Right renal pelvis (tissue), 4 donors: ENCODE measurements at places on chromosomes 2 and 18. TPM values are rescaled to one million over a fixed set of nuclear protein-coding genes. Genes with fewer than 3 reads are reported as not detected.

The RAD51AP2 gene
- polyA plus RNA-seq: 0.24 TPM

The KLF7 gene
- 21.5 TPM for polyA plus RNA-seq

The HOXD8 gene
- polyA plus RNA-seq: 231 TPM

The MARCHF4 gene
- polyA plus RNA-seq: 0.16 TPM

DNA sequence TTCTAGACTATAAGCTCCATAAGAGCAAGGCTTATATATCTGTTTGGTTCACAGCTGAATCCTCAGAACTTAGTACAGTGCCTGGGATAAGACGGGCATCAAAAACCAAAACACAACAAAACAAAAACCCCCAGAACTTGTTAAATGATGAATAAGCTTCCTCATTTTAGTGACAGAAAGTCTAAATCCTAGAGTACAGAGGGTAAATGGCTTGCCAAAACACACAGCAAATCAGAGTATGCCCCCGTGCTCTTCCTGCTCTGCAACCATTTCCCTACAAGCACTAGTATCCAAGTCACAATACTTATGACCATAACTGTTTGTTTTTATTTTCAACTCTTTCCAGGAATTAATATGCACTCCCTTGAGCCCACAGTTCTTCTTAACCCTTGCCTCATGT, 10.1 kb downstream of the ZNF521 start:
- DNase-seq: no peak

- DNase-seq: no peak
Observed at GRCh38 chr2:175817221-175817620, 184.8 kb downstream of the LNPK start.

The G6PC2 gene
- polyA plus RNA-seq: 0.16 TPM

DNA sequence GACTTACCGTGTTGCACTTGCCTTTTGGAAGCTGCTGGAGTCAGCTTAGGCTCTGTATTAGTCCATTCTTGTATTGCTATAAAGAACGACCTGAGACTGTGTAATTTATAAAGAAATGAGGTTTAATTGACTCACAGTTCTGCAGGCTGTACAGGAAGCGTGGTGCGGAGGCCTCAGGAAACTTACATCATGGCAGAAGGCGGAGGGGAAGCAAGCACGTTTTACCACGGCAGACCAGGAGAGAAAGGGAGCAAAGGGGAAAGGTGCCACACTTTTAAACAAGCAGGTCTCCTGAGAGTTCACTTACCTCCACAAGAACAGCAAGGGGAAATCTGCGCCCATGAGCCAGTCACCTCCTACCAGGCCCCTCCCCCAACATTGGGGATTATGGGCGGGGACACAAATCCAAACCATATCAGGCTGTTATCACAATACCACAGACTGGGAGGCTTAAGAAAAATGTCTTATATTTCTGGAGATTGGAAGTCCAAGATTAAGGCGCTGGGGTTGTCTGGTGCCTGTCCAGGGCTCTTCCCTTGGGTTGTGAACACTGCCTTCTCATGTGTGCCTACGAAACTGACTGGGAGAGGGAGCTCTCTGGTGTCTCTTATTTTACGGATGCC, 3.6 kb upstream of the D2HGDH start:
- DNase-seq: no peak

DNA sequence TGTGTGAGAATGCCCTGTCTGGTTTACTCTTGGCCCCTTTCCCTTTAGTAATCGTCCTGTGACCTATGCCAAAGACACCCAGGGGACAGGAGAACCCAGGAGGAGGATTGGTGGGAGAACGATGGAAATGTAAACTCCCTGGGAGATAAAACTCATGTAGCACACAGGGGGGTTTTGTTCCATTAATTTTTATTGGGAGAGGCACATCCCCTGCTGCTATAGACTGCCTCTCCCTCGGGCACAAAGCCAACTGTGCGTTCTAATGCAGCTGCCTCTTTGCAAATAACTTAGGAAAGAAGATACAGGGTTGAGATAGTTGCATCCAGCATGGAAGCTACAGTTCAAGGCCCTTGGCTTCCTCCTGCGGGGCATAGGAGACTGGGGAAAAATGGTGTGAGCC, 489.6 kb downstream of the SLC4A3 start:
- peak; percentile 20 for DNase-seq

GRCh38 chr2:15298770-15299169, 262.4 kb downstream of the NBAS start:
- no peak for DNase-seq

The SERPINB8 gene
- 4.6 TPM for polyA plus RNA-seq

The HES6 gene
- 5.6 TPM for polyA plus RNA-seq

The RIT2 gene
- polyA plus RNA-seq: not detected

The DCAF17 gene
- 30.1 TPM for polyA plus RNA-seq

DNA sequence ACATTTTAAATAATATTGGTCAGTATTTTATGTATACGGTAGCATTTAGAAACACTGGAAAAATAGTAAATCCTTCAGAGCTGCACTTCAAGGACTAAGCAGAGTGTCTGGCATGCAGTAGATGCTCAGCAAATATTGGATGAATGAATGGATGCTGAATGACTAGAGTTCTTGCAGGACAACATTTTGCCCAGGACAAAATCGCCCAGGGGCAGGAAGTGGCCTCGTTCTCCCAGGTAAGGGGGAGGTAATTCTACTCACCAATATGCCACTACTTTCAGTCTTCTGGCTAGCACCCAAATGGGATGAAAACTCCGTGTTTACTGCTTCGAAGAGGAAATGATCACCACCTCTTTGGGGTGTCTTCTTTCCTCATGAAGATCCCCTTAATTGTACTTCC, 4.0 kb upstream of the DGUOK start:
- DNase-seq: no peak

DNA sequence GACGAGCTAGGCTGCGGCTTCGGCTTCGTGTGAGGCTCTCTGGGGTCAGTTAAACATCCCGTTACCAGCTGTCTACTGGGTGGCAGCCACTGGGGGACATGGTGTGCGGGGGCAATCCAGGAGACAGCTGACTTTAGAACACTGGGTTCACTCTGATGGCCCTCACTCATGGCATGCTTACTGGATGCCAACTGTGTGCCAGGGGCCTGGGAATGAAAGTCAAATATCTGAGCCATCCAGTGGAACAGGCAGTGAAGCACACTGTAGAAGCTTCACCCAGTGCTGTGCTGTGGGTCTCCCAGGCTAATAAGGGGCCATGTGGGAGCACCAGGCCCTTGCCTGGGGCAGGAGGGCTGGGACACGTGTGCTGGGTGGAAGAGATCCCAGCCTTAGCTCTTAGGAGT, 48.3 kb downstream of the GLI2 start:
- no peak for DNase-seq

- DNase-seq: peak; percentile 51
Observed at GRCh38 chr2:127859712-127860085, 1.7 kb upstream of the POLR2D start.

The ACOXL gene
- polyA plus RNA-seq: 0.45 TPM

The SERPINB13 gene
- 0.01 TPM for polyA plus RNA-seq

DNA sequence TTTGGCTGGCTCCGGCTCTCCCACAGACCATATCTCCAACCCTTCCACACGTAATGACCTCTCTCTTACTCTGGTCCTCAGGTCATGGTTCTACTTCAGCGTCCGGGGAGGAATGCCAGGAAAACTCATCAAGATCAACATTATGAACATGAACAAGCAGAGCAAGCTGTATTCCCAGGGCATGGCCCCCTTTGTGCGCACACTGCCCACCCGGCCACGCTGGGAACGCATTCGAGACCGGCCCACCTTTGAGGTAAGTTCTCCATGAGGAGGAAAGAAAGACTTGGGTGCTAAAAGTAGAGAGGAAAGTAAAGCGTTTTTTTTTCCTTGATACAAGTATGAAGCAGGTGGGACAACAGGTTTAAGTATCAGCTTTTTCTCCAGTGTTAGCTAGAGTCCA, 1.9 kb downstream of the AGBL5 start:
- no peak for DNase-seq

The COL5A2 gene
- 163 TPM for polyA plus RNA-seq

GRCh38 chr2:7377916-7378569, 460.8 kb downstream of the RNF144A start:
- peak; percentile 25 for DNase-seq

- DNase-seq: no peak
Observed at GRCh38 chr2:71617266-71617665, 163.9 kb downstream of the DYSF start.

The HOXD3 gene
- polyA plus RNA-seq: 30.0 TPM

- DNase-seq: no peak
Observed at GRCh38 chr2:145743011-145743410, 1223.1 kb upstream of the ZEB2 start.

The PAIP2B gene
- polyA plus RNA-seq: 18.0 TPM

- DNase-seq: no peak
Observed at GRCh38 chr2:22283436-22283835, 1101.5 kb upstream of the KLHL29 start.

DNA sequence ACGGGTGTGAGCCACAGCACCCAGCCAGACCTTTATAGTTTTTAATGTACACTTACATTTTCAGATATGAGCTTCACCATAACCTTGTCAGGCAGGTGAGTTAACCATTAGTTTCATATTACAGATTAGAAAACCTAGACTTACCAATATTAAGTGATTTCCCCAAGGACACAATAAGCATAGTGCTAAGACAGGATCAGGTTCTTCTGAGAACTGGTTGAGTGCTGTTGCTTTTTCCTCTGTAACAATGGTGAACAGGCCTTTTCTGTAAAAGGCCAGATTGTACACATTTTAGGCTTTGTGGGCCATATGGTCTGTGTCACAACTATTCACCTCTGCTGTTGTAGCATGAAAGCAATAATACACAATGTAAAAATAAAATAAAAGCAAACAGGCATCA, 332.0 kb downstream of the PIK3C3 start:
- DNase-seq: no peak

GRCh38 chr2:117645458-117645857, 169.0 kb upstream of the DDX18 start:
- no peak for DNase-seq

- no peak for DNase-seq
Observed at GRCh38 chr2:165804719-165805118, 10.7 kb upstream of the GALNT3 start.

- no peak for DNase-seq
Observed at GRCh38 chr2:218720048-218721041, 9.7 kb downstream of the TTLL4 start.

GRCh38 chr2:234290671-234291070, 206.2 kb downstream of the ARL4C start:
- no peak for DNase-seq

The CNDP2 gene
- polyA plus RNA-seq: 278 TPM

The SALL3 gene
- 11.6 TPM for polyA plus RNA-seq

- no peak for DNase-seq
Observed at GRCh38 chr2:219521066-219521880, 7.0 kb downstream of the ASIC4 start.

GRCh38 chr2:8803658-8804379, 33.6 kb downstream of the KIDINS220 start:
- no peak for DNase-seq

GRCh38 chr2:242032780-242033656, 163.5 kb downstream of the RTP5 start:
- no peak for DNase-seq

- no peak for DNase-seq
Observed at GRCh38 chr2:157866202-157866601, 9.9 kb downstream of the ACVR1 start.

GRCh38 chr2:112187805-112188596, 49.8 kb downstream of the FBLN7 start:
- DNase-seq: no peak

GRCh38 chr2:64809216-64809615, 155.5 kb upstream of the SERTAD2 start:
- DNase-seq: no peak

GRCh38 chr2:64943387-64944150, 45.6 kb upstream of the SLC1A4 start:
- no peak for DNase-seq

The NRP2 gene
- polyA plus RNA-seq: 75.8 TPM

DNA sequence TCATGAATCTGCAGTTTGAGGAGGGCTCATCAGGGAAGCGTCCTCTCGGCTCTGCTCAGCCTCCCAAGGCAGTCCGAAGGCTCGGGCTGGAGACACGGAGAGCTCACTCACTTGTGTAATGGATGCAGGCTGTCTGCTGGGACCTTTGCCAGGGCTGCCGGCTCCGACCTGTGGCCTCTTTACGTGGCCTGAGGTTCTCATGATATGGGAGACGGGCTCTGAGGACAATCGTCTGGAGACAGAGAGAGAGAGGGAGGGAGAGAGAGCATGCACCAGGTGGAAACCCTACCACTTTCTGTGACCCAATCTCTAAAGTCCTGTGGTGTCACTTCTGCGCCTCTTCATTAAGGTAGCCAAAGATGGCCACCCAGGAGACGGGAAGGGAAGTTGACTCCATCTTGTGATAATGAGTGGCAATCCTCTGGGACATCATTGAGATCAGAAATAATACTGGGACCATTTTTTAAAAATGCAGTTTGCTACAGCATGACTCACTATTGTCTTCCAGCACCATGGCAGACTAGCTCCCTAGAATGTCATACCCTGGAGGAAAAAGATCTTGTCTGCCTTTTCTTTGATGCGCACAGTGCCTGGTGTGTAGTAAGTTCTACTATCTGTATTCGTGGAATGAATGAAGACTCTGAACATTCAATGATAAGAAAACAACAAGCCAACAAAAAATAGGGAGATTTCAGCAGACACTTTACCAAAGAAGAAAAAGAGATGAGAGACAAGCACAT, 60.2 kb downstream of the CD8B2 start:
- DNase-seq: no peak

- DNase-seq: no peak
Observed at GRCh38 chr2:136206613-136207012, 88.7 kb upstream of the CXCR4 start.

DNA sequence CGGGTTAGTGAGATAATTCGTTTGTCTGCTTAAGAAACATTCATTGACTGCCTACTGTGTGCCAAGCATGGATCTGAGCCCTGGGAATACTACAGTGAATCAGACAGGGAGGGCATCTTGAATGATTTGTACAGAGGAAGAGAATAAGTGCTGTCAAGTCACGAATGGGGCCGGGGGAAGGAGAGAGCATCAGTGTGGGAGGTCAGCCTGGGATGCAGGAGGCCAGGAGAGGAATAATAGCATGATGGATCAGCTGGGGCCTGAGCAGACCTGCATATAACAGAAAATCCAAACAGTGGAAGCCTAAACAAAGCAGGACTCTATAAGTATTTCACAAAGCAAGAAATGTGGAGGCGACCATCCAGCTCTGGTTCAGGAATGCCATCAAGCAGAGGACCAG, 55.4 kb upstream of the PAX8 start:
- DNase-seq: no peak

DNA sequence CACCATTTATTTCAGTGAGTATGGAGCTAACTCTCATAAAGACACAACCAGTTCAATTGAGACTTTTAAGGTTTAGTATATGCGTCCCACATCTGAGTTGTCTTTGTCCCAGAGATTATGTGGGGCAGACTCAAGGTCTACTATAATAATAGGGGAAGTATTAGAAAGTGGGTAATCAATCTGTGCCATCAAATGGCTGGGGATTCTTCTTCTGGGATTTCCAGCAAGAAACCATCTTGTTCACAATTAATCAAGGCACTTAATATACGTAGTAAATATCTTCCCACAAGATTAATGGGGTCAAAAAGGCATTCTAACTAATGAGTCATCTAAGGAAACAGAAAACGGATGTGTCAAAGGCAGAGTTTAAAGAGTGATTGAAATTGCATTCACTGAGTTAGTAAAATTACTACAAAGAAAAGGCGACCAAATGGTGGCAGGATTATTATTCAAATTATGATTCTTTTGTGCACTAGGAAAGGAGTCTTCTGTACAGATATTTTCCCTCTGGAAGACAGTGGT, 179.8 kb upstream of the REG3G start:
- DNase-seq: no peak
